ENCODE measurements at places on chromosomes 11 and 22.

DNA sequence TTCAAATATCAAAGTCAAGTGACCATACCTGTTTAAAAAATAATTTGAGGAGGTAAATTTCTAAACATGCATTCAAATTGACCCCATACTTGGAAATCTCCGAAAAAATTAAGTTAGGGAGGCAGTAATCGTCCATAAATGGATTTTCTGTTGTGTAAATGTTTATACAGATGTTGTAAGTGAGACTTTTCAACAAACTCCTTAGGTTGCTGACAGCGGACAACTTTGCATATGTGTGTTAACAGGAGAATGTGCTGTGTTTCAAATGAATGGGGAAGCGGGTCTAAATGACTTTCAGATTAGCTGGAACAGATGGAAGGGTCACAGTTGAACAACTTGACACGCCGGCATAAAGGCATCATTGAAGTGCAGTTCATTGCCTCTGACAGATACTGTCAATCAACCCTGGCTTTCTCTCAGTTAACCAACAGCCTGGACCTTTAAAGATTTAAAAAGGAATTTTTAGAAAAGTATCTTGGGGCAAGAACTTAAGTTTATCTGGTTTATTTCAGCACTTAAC is 98.2 kb upstream of the DBX1 start:
- DNase-seq, result peak; percentile 16

DNA sequence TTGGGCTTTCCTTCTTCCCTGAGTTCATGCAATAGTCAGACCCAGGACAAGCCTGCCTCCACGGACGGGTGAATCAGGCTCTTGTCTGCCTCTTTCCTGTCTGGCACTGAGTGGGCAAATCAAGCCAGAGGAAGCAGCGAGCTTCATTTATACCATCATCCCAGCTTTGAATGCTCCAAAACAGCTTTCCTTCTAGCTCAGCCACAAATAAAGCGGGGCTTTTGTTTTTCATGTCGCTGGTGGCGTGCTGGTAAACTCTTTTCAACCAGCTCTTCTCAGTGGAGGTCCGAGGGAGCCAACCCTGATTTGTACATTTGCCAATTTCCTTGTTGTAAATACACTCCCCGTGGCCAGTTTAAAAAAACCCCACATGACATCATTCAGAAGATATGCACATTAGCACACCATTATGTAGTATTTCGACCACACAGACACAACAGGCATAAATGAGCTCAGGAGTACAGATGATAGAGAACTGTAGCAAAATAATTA is 8.6 kb downstream of the C11orf91 start:
- DNase-seq, result peak; percentile 85

DNA sequence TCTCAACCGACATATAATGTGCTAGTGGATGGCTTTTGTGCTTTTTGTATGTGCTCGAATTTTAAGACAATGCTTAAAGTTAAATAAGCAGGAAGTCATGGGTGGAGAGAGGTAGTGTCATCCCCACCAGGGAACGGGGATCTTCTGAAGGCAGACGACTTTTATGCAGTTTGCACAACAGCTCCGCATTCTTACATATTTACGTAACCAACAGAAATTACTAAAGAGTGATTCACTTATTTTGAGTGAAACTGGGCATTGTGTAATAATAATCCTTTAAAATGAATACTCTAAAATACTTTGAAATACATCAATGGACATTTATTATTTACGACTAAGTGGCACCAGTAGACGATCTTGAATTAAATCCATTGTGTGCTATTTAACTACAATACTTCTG is 305.1 kb downstream of the CNTN5 start:
- no peak for DNase-seq

GRCh38 chr11:118643142-118643994 is 36.0 kb downstream of the PHLDB1 start:
- DNase-seq, result no peak

- DNase-seq, result no peak
Measured at GRCh38 chr11:721247-721740, 15.3 kb downstream of the EPS8L2 start.

GRCh38 chr11:120329556-120329955 is 4.5 kb downstream of the TLCD5 start:
- no peak for DNase-seq

DNA sequence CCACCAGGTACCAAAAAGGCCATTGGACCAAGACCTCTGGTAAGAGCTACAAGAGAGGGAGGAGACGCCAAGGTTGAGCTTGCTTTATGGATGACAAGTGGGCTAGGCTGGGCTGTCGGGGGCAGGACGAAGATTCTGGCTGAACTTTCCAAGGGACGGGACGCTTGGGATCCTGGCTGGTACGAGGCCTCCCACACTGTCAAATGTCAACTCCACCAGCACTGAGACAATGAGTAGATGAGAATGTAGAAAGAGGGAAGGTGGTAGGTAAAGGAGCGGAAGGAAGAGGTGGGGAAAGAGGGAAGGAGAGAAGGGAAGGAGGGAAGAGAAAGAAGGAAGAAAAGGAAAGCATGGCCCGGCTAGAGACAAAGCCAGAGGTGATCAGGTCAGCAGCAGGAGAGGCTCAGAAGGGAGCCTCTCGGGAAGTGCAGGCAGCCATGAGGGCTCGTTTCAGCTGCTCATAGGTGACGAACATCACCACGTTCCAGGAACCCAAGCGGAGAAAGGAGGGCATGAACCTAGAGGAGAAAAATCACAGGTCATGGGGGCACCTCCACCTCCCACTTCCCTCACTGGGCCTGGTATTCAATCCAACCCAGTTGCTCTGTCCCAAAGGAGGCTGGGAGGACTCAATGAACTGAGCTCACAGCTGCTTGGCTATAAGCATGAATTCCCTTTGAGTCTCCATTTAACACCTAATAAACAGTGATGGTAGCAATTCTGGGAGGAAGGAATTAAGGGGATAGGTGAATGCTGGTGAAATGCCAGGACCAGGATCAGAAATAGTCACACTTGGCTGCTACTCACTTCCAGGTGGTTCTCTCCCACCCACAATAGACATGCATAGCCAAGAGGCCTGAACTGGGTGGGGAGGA is 7.8 kb downstream of the UCP2 start:
- no peak for DNase-seq

- no peak for DNase-seq
Measured at GRCh38 chr22:49633010-49633324, 194.7 kb downstream of the BRD1 start.

DNA sequence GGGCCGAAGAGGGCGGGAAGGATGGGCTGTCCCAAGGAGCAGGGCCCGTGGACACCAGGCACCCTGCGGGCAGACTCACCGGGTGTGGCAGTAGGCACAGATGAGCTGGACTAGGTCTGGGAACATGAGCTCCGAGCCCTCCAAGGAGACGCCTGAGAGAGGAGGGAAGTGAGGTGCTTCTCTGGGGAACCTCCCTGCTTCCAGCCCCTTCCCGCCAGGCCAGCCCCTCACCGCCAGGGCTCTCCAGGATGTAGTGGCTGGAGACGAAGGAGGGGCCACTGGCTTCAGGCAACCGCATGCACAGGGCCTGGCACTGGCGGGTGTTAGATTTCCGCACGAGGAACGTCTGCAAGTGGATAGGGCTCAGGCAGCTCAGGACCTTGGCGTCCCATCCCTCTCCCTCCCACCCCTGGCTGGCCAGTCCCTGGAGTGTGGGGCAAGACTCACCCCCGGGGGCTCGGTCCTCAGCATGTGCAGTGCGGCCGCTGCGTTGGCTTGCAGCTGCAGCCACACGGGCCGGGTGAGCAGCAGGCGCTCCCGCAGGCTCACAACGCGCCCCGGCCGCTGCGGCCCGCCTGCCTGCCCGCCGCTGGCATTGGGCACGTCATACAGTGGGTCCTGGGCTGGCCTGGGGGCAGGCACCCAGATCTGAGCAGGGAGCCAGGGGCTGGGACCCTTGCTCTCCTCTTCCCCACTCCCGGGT is 552 bp downstream of the RIN1 start:
- no peak for DNase-seq

DNA sequence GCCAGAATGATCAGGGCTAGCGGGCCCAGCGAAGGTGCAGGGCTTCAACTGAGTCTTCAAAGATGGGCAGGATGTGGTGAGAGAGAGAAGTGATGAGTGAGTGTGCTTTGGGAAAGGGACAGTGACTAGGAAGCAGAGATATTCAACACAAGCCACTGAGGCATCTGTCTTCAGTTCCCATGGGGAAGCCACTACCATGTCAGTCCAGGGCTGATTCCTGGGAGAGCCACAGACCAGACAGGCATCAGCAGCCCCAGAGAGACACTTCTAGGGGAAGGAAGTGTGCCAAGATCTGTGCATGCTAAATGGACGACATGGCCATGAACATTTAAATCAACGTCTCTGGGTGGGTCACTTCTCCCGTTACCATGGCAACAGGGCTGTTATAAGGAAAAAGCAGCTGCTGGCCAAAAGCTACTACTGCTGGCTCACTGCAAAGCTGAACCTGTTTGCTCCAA is 28.5 kb downstream of the P4HA3 start:
- no peak for DNase-seq

- peak; percentile 79 for DNase-seq
Measured at GRCh38 chr22:27241430-27242321, 559.9 kb downstream of the MN1 start.

DNA sequence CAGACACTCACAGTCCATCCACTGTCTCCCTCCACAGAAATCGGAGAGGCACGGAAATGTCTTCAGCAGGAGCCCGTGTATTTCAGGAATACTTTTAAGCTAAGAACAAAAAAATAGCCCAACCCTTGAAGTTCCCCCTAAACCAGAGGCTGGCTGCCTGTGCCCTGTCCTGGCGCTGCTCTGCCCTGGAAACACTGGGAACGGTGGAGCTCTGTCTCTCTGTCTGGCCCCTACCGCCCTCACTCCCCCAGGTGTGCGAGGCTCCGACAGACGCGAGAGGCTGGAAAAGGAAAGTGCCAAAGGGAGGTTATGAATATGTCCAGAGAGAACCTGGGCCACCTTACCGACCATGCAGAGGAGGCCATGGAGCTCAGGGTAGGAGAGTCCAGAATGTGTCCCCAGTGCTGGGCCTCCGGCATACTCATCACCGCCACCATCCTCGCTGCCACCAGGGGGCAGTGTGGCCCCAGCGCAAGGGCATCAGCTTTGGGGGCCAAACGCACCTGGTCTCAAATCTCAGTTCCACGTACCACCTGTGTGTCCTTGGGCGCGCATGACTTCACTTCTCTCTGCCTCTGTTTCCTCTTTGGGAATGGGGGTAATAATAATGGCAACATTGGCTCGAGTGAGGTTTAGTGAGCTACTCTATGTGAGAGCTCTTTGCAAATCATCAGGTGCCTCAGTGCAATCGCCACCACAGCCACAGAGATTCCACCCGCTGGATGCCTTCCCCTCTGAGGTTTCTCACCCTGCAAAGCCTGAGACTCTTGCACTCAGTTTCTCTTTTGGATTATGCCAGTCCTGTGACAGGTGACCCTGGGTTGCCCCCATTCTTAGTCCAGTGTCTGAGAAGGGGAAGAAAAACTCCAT is 10.4 kb upstream of the SLCO2B1 start:
- DNase-seq, result peak; percentile 53

GRCh38 chr11:130087294-130087926 is 17.7 kb downstream of the APLP2 start:
- no peak for DNase-seq

DNA sequence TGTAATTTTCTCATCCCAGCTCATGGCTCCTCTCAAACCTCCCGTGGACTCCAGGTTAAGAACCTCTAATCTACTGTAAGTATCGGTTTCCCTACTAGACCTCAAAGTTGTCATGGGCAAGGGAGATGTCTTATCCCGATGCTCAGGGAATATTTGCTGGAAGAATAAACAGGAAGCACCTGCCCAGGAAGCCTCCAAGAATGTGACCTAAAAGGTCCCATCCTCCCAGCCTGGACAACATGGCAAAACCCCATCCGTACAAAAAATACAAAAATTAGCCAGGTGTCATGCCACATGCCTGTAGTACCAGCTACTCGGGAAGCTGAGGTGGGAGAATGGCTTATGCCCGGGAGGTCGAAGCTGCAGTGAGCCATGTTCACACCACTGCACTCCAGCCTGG is 62.4 kb downstream of the APOL1 start:
- DNase-seq, result no peak

DNA sequence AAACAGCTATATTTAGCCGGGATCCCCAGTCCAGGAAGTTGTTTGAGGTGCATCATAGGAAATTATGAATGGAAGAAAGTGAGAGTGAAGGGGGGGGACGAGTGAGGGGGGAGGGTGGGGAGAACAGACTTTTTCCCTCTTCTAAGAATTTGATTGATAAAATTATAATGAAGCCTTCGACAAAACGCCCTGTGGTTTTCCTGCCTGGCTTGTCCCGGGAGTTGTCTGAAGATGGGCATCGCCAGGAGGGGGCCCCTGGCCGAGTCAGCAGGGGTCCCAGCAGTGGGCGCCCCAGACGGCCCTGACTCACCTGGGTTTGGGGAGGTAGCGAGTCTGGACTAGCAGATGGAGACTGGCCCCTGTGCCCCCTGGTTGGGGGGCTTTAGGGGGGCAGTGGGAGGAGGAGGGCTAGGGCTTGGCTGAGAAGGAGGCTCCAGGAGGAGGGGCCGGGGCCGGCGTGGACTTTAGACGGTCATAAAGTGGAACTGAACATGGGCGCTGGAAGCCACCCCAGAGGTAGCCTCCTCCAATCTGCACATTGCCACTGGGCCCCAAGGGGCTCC is 336 bp upstream of the LIF start:
- no peak for DNase-seq

GRCh38 chr22:32737811-32738497 is 63.6 kb upstream of the TIMP3 start:
- no peak for DNase-seq

DNA sequence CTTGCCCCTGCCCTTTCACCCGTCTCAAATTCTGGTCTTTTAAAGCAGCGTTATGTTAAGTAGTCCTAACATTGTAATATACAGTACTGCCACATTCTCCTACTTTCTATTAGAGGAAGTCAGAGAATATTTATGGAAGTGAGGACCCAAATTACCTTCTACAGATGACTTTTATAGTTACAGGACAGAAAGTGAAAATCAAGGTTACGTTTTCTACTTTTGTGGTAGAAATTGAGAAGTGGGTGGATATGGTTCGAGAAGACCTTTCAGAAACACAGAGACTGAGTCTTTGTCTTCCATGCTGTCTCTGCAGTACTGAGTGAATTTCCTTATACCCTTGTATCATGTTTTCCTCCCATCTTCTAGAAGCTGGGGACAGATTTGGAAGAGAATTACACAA is 17.1 kb downstream of the SC5D start:
- no peak for DNase-seq

- DNase-seq, result no peak
Measured at GRCh38 chr11:9777525-9777924, 113.6 kb downstream of the SWAP70 start.

DNA sequence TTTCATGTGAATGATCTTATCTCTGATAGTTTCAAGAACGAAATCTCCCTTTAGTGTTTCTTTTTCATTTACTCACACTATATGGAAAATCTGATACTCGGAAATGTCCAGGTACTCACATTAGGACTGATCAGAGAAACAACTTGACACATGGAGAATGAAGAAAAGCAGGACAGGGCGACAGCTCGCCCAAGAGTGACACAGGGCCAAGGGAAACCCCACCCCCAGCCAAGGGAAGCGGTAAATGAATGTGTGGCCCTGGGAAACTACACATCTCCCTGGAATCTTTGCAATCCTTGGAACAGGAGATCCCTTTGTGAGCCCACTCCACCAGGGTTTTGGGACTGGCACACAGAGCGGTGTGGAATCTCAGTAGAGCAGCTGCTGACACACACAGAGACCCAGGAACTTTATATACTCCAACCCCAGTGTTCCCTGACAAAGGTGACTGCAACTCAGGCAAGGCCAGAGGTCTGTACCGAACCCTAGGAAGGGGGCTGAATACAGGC is 303.7 kb upstream of the ARHGAP42 start:
- DNase-seq, result no peak
